ENCODE measurements at places on chromosomes 3 and 15.

GRCh38 chr3:99939876-99940275, 122.2 kb downstream of the CMSS1 start:
- no peak for DNase-seq

DNA sequence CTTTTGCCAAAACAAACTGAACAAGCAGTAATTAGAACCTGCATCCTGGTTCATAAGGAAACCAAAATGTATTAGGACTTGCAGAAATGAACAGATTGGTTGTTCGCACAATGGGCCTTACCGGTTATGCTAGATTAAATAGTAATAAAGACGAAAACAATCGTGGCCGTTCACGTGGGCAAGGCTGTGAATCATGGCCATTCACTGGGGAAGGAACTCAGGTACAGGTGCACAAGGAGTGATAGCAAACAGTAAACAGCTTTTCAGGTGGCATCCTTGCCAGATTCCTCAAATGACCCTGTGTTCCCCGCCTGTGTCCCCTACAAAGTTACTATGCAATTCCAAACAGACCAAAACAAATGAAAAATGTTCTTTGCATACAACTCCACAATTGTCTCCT, 8.2 kb downstream of the LRIG1 start:
- DNase-seq = no peak

DNA sequence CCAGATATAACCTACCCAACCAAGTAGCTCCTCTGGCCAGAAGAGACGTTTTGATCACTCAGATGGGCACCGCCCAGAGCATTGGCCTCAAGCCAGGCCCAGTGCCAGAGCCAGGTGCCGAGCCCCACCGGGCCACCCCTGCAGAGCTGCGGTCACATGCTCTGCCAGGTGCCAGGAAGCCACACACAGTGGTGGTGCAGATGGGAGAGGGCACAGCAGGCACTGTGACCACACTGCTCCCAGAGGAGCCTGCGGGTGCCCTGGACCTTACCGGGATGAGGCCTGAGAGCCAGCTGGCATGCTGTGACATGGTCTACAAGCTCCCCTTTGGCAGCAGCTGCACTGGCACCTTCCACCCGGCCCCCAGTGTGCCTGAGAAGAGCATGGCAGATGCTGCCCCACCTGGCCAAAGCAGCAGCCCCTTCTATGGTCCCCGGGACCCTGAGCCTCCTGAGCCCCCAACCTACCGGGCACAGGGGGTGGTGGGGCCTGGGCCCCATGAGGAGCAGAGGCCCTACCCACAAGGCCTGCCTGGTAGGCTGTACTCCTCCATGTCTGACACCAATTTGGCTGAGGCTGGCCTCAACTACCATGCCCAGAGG, 19.1 kb upstream of the APEH start:
- DNase-seq = no peak

GRCh38 chr15:89244574-89244903, 760 bp downstream of the FANCI start:
- no peak for DNase-seq

GRCh38 chr3:171747223-171747920, 62.9 kb downstream of the PLD1 start:
- no peak for DNase-seq

- no peak for DNase-seq
Measured at GRCh38 chr3:194574639-194575483, 58.4 kb downstream of the TMEM44 start.

DNA sequence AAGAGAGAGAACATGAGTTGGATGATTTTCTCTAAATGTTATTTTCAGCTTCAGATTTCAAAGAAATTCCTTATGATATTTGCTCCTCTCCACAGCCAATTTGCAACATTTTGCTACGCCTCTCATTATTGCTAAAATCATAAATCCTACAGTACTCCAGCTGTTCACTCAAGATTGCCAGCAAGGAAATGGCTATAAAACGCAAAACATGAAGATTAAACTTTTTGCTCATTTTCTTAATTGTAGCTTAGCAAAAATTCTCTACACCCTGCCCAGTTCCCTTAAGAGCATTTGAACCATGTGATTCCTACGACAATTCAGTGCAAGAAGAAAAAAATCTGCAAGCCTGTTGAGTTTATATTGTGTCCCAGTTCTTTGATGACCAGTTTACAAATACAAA, 6.8 kb downstream of the CHRNA3 start:
- DNase-seq = no peak

DNA sequence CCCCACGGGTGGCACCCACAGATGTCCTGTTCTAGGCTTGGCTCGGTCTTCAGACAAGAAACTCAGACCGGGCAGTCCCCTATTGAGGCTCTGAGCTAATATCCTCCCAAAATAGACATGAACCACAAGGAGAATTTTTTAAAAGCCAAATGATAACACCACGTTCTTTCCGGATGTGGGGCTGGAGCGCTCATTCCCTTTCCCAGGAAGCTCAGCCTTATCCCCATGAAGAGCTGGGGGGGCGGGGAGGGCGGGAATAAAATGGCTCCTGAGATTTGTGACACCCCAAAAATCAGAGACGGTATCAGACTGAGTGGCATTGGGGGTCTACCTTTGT, 1.1 kb downstream of the SLC6A1 start:
- DNase-seq = no peak

GRCh38 chr3:11612515-11613188, 31.1 kb downstream of the VGLL4 start:
- no peak for DNase-seq

GRCh38 chr15:83193721-83194120, 13.9 kb downstream of the HDGFL3 start:
- no peak for DNase-seq

- DNase-seq = no peak
Measured at GRCh38 chr3:66476852-66477381, 23.9 kb downstream of the LRIG1 start.

Data from testis (tissue), 5 donors.